ENCODE measurements at places on chromosomes 7 and 10.

- no peak for DNase-seq
Observed at GRCh38 chr10:48627984-48628609, 23.2 kb upstream of the ARHGAP22 start.

- peak; percentile 79 for DNase-seq
Observed at GRCh38 chr7:99142727-99143520, 984 bp downstream of the SMURF1 start.

GRCh38 chr10:99344715-99345114 is 15.6 kb downstream of the CNNM1 start:
- no peak for DNase-seq

GRCh38 chr7:103894656-103895596 is 94.5 kb downstream of the RELN start:
- no peak for DNase-seq

- no peak for DNase-seq
Observed at GRCh38 chr7:2248984-2249694, 7.1 kb downstream of the NUDT1 start.

- DNase-seq, result no peak
Observed at GRCh38 chr10:22473044-22473443, 127.7 kb downstream of the SPAG6 start.

GRCh38 chr10:44862006-44862751 is 49.0 kb upstream of the TMEM72 start:
- no peak for DNase-seq

DNA sequence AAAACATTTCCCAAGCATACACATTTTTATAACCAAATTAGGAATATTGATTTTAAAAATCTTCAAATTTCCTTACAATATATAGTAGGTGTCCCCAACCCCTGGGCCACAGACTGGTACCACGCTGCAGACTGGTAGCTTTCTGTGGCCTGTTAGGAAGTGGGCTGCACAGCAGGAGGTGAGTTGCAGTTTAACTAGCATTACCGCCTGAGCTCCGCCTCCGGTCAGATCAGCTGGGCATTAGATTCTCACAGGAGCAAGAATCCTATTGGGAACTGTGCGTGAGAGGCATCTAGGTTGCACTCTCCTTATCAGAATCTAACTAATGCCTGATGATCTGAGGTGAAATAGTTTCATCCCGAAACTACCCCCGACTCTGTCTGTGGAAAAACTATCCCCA is 62.1 kb downstream of the ZWINT start:
- DNase-seq, result no peak

GRCh38 chr10:93199191-93199751 is 125.6 kb downstream of the CYP26A1 start:
- no peak for DNase-seq

DNA sequence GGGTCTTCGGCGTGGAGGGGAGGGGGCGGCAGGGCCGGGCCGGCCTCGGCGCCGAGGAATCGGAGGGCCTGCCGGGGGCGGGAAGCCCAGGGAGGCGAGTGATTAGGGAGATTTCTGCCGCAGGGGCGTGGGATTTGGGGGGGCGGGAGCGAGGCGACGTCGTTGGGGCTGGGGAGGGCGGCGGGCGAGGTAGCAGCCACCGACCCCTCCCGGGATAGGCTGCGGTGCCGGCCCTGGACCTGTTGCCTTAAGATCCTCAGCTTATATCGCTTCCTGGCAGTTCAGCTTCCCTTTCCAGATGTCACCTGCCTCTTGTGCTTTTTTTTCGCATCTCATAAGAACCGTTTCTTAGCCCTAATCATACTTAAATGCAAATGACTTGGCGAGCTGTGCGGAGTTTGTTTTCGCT is 655 bp downstream of the LMTK2 start:
- DNase-seq, result no peak

- DNase-seq, result no peak
Observed at GRCh38 chr10:35887685-35888084, 245.6 kb upstream of the FZD8 start.

GRCh38 chr10:132460691-132461090 is 63.7 kb downstream of the PWWP2B start:
- no peak for DNase-seq

DNA sequence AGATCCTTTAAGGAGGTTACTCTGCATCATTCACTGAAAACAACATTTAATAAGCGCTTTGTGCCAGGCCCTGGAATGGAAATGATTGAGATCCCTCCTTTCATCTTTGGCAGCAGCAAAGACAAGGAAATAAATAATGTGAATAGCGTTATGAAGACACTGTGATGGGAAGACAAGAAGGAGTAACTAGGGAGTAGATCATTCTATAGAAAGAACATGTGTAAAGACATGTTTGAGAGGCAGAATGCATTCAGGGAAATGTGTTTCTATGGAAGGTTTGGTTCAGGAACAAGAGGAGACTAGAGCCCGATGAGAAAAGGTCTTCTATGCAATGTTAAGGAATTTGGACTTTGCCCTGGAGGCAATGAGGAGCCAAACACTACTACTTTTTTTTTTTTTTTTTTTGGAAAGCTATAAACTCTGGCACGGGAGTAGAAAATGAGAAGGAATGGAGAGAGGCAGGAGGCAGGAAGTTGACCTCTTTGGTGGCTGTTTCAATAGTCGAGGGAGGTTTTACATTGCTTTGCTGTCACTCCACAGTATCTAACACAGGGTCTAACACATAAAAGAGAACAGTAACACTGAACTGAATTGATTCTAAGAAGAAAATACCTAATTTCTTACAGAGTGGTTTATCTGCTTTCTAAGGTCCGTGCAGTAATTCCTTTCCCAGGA is 44.9 kb downstream of the SMURF1 start:
- no peak for DNase-seq

GRCh38 chr10:132360766-132361447 is 28.9 kb downstream of the LRRC27 start:
- DNase-seq, result peak; percentile 45

GRCh38 chr10:21523557-21524008 is 1.9 kb downstream of the SKIDA1 start:
- no peak for DNase-seq

DNA sequence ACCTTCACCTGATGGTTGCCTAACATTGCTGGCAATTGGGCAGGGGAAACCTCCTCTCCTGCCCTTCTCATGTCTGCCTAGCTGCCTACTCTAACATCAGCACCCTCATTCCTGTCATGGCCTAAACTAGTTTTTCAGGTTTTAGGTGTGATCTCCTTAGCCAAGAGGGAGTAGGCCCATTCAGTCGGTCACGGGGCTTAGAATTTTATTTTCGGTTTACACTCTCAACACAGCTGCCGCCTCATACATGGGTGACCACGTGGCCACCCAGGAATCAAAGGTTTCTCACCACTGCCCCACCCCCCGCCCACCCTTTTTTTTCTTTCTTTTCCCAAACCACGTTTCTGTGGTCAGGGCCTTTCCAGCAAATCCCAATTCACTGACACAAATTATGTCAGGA is 97.2 kb downstream of the RALA start:
- DNase-seq, result no peak

- DNase-seq, result no peak
Observed at GRCh38 chr7:143356414-143357050, 6.0 kb downstream of the FAM131B start.

GRCh38 chr7:99399597-99399996 is 8.8 kb downstream of the PDAP1 start:
- DNase-seq, result no peak
